ENCODE measurements at places on chromosomes 3 and 15. TPM values are rescaled to one million over a fixed set of nuclear protein-coding genes. Genes with fewer than 3 reads are reported as not detected.
A peak's percentile ranks its signal among the peaks of the same experiment; 100 is the strongest.

GRCh38 chr15:68027388-68027787, 26.7 kb upstream of the PIAS1 start:
- no peak overlapping the region for H3K27ac ChIP-seq
- H3K36me3 ChIP-seq, result no peaks in the 10 kb centered on the region
- DNase-seq, result no peak
- H3K4me1 ChIP-seq, result no peaks in the 10 kb centered on the region
- H3K4me3 ChIP-seq, result no peak overlapping the region

DNA sequence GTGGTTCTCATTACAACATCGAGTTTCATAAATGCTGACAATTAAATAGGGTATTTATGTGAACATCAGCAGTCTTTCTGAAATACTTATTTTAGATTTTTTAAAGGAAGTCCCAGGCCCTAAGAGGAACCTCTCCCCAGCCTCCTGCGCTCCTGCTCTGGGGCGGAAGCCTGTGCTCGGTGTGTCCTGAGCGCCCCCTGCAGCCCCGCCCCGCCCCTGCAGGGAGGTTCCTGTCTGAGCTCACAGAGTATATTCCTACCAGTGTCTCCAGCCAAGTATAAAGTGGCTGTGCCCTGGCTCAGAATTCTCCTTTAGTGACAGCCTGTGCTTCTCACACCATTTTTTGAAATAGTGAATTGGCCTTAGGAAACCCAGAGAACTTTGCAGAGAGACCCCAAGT, 567.9 kb downstream of the GOLGA6L6 start:
- no peaks in the 10 kb centered on the region for H3K36me3 ChIP-seq
- H3K4me3 ChIP-seq, result no peak overlapping the region
- H3K4me1 ChIP-seq, result no peaks in the 10 kb centered on the region
- no peaks in the 10 kb centered on the region for H3K27me3 ChIP-seq
- H3K27ac ChIP-seq, result no peak overlapping the region
- DNase-seq, result no peak

DNA sequence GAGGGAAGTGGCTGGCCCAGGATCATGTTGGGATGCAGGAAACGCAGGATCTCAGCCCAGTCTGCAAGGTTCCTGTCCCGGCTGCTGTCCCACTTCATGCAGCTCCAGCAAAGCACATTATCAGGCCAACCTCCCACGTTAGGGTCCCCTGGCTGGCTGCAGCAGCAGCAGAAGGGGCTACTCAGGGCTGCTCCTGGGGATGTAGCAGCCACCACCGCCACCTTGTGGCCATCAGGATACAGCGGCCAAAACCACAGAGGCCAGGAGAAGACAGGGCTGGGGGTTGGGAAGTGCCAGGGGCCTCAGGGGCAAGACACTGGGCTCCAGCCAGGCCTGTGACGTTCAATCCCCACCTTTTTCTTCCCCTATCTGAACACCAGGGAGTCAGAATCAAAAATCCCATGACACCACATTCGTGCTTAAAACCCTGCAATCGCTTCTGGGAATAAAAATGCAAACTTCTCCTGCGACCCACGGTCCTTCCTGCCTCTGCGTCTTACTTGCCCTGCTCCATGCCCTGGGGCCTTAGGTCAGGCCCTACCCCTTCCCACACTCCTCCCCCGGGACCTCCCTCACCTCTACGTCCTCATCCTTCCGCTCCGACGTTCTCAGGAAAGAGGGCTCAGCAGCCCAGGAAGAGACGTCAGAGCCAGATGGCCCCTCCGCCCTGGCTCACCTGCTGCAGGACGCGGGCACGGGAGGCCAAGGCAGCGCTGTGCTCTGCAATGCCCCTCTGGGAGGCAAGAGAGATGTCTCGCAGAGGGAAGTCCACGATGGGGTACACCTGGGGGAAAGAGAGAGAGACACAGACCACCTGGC, 21.5 kb downstream of the SSUH2 start:
- no peak overlapping the region for H3K27ac ChIP-seq
- no peaks in the 10 kb centered on the region for H3K27me3 ChIP-seq
- no peaks in the 10 kb centered on the region for H3K4me1 ChIP-seq
- peak; percentile 73 for DNase-seq
- no peak overlapping the region for H3K4me3 ChIP-seq

Gene ANKUB1
- total RNA-seq, result not detected

- DNase-seq, result no peak
- no peak overlapping the region for H3K27ac ChIP-seq
- no peak overlapping the region for H3K4me3 ChIP-seq
- no peaks in the 10 kb centered on the region for H3K4me1 ChIP-seq
- no peaks in the 10 kb centered on the region for H3K36me3 ChIP-seq
Measured at GRCh38 chr3:132432639-132433038, 15.3 kb downstream of the DNAJC13 start.

- H3K27me3 ChIP-seq, result no peaks in the 10 kb centered on the region
- no peaks in the 10 kb centered on the region for H3K4me1 ChIP-seq
- no peak for DNase-seq
- no peak overlapping the region for H3K27ac ChIP-seq
- H3K36me3 ChIP-seq, result no peaks in the 10 kb centered on the region
Measured at GRCh38 chr3:41277790-41278465, 78.6 kb downstream of the CTNNB1 start.

Gene DGKG
- 12.8 TPM for total RNA-seq

Gene CAPN3
- 22.6 TPM for total RNA-seq

DNA sequence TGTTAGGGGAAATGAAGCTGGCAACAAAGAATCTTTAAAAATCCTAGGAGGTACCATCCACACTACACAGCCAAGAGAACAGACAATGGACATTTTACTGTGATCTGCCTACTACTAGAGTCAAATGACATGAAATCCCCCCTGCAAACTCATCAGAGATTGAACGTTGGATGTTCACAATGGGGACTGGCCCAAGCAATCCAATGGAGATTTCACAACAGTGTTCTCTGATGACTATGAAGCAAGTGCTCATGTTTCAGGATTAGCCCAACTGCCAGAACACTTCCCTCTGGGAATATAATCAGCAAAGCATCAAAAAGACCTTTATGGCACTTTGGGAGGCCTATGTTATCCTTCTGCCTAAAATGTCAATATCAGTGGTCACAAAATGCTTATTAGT, 97.8 kb downstream of the IGSF11 start:
- DNase-seq, result no peak
- H3K4me3 ChIP-seq, result no peak overlapping the region
- H3K27ac ChIP-seq, result no peak overlapping the region
- no peaks in the 10 kb centered on the region for H3K36me3 ChIP-seq

Gene LRRC34
- 1.0 TPM for total RNA-seq

Gene PAQR5
- total RNA-seq, result 1.9 TPM

DNA sequence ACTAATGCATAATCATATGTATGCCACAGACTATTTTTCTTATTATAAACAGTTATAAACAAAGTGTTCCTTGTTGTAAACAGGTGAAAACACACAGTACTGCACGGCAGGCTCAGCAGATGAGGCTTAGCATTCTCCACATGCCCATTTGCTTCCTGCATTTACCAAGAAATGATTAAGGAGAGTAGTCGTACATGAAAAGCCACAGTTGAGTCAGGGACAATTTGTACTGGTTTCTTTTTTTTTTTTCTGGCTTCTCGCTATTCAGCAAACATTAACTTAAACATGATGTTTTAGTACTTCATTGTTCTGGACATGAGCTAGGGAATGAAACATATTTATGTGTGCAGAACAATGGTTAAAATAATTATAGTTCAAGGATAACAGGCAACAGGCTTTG, 63.4 kb downstream of the GHSR start:
- H3K4me3 ChIP-seq, result no peak overlapping the region
- no peaks in the 10 kb centered on the region for H3K27me3 ChIP-seq
- H3K27ac ChIP-seq, result no peak overlapping the region
- no peaks in the 10 kb centered on the region for H3K4me1 ChIP-seq
- DNase-seq, result no peak
- peaks cover 8% of the 10 kb centered on the region for H3K36me3 ChIP-seq

DNA sequence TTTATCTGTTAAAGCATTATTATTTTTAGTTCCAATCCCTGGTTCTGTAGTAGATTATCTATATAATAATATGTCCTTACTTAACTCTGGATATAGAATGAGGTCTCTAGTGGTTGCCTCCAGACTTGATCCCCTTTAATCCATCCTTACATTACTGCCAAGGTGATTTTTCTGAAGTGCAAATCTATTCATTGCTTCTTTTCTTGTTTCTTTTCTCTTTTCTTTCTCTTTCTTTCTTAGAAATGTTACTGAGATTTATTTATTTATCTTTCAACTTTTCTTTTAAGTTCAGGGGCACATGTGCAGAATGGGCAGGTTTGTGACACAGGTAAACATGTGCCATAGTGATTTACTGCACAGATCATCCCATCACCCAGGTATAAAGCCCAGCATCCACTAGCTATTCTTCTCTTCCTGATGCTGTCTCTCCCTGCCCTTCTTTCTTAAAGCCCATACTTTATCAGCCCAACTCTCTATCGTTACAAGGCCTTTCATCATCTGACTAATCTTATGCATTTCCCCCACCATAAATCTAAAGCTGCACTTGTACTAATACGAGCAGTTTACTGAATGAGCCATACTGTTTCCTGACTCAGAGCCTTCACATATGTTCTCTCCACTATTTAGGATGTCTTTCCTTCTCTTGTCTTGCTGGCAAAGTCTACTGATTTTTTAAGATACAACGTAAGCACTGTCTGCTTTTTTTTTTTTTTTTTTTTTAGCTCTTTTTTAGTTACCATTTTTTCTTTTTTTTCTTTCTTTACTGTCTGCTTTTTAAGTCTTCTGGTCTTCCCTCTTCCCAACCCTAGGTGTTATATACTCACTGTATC, 4.6 kb downstream of the GLCE start:
- no peaks in the 10 kb centered on the region for H3K36me3 ChIP-seq
- H3K4me1 ChIP-seq, result no peaks in the 10 kb centered on the region
- no peaks in the 10 kb centered on the region for H3K27me3 ChIP-seq
- no peak for DNase-seq
- no peak overlapping the region for H3K27ac ChIP-seq

Gene LRTM1
- not detected for total RNA-seq

DNA sequence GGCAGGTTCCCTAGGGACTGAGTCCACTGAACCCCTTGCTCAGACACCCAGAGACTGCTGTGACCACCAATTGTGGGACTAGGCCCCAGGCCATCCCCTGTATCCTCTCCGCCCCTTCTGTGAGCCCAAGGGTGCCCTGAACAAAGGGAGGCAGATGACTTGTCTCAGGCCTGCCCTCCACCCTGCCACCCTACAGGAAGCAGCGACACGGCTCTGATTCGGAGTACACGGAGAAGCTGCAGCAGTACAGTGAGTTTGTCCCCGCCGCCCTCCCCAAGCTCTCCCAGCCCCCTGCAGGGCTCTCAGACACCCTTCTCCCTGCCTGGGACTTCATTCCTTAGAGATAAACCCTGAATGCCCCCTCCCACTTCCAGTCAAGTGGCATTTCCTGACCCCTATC, 16.6 kb downstream of the EPHB3 start:
- no peaks in the 10 kb centered on the region for H3K27me3 ChIP-seq
- DNase-seq, result no peak
- H3K4me3 ChIP-seq, result no peak overlapping the region
- H3K4me1 ChIP-seq, result no peaks in the 10 kb centered on the region

Gene MNS1
- 2.1 TPM for total RNA-seq

DNA sequence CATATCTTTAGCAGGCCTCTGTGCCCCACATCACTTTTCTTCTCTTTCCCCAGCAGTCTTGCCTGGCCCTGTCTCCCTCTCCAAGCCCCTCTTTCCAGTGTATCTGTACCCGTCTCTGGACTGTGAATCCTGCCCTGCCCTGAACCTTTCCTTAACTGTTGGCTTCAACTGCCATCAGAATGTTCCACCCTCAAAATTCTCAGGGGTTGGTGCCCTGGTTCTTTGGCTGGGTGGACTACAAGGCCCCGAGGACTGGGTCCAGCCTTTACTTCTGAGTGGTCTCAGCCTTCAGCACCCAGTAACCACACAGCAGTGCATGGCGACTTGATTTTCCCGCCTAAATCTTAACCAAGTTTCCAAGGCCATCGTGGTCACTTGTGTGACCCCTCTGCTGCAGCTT, 333.5 kb upstream of the RGMA start:
- no peaks in the 10 kb centered on the region for H3K4me1 ChIP-seq
- H3K27ac ChIP-seq, result no peak overlapping the region
- DNase-seq, result no peak

Gene NEK10
- 3.5 TPM for total RNA-seq

- no peak overlapping the region for H3K27ac ChIP-seq
- H3K4me3 ChIP-seq, result no peak overlapping the region
- DNase-seq, result no peak
- no peaks in the 10 kb centered on the region for H3K36me3 ChIP-seq
Measured at GRCh38 chr3:61882253-61882652, 320.9 kb downstream of the PTPRG start.

Gene SLC2A2
- total RNA-seq, result not detected

DNA sequence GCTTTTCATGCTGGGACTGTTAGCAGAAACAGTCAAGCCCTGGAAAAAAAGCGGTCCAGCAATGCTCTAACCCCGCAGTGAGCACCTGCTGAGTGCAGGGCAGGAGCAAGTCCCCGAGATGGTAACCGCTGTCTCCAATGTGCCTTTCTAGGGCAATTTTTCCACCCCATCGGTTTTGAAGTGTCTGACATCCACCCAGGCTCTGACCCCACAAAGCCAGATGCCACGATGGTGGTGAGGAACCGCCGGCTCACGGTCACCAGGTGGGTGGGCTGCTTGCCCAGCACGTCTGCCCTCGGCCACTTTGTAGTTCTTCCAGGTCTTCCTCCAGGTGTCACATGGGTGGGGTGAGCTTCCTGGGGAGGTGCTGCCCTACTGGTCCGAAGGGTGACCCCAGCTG, 3.2 kb upstream of the ITIH3 start:
- H3K4me3 ChIP-seq, result no peak overlapping the region
- H3K27ac ChIP-seq, result no peak overlapping the region
- H3K27me3 ChIP-seq, result no peaks in the 10 kb centered on the region
- DNase-seq, result peak; percentile 33
- H3K36me3 ChIP-seq, result no peaks in the 10 kb centered on the region
- no peaks in the 10 kb centered on the region for H3K4me1 ChIP-seq

Gene MYO5C
- 7.8 TPM for total RNA-seq

DNA sequence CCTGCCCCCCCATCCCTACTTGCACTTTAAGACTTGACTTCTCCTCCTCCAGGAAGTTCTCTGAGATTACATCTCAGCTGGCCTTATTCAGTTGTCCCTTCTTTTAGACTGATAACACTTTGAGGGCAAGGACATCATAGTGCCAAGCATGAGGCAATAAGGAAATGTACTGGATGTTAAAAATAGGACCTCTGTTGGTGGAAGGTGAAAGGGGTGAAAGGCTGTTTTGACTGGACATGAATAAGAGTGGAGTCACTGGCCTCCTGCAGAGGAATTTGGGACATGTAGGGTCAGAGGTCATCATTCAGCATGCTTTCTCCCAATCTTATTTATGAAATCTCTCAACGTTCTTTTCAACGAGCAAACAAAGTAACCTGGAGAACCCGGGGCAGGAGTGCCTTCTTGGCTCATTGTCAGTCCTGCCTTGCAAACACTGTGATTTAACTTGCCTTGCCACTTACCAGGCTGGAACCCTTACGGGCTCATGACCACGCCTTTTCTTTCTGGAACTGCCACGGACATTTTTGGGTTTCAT, 38.6 kb downstream of the TRIM71 start:
- no peaks in the 10 kb centered on the region for H3K4me1 ChIP-seq
- H3K27ac ChIP-seq, result no peak overlapping the region
- no peak overlapping the region for H3K4me3 ChIP-seq
- no peak for DNase-seq
- no peaks in the 10 kb centered on the region for H3K36me3 ChIP-seq

- no peak overlapping the region for H3K27ac ChIP-seq
- H3K36me3 ChIP-seq, result no peaks in the 10 kb centered on the region
- no peak for DNase-seq
- no peaks in the 10 kb centered on the region for H3K4me1 ChIP-seq
Measured at GRCh38 chr3:17138246-17139039, 253.7 kb downstream of the PLCL2 start.

GRCh38 chr3:133488785-133489367, 84.6 kb upstream of the CDV3 start:
- no peaks in the 10 kb centered on the region for H3K36me3 ChIP-seq
- H3K4me3 ChIP-seq, result no peak overlapping the region
- no peak for DNase-seq
- no peak overlapping the region for H3K27ac ChIP-seq

Gene ST8SIA2
- total RNA-seq, result not detected
